ENCODE measurements at places on chromosomes 13 and 19.

GRCh38 chr19:48975947-48976847 lies 11.1 kb downstream of the FTL start:
- DNase-seq, result no peak

GRCh38 chr19:977058-977464 lies 7.1 kb upstream of the WDR18 start:
- DNase-seq, result no peak

DNA sequence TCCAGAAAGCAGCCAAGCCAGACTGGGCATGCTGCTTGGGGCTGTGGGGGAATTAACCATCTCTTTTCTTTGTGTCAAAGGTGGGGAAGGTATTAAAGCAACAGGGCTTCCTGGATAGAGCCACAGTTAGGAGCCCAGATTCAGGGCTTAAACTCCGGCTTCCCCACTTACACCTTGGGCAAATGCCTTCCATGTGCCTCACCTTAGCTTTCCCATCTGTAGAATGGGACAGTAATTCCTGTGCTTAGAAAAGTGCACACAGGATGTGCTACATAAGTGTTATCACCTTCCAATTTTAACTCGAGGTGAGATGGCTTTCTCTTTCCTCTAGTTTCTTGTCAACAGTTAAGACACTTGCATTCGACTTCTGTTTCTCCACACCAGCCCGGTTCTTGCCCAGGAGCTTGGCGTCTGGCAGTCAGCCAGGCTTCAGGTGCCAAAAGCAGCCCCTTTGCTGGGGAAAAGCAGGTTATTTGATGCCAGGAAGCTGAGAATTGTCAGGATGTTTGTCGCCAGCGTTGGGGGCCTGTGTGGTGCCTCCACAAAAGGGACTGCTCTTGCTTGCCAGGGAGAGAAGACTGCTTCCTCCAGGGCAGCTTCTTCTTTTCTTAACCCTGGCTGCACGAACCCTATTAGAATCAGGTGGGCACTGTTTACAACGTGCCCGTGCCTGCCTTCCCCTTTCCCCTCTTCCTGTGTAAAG lies 79.2 kb downstream of the SIPA1L3 start:
- no peak for DNase-seq

DNA sequence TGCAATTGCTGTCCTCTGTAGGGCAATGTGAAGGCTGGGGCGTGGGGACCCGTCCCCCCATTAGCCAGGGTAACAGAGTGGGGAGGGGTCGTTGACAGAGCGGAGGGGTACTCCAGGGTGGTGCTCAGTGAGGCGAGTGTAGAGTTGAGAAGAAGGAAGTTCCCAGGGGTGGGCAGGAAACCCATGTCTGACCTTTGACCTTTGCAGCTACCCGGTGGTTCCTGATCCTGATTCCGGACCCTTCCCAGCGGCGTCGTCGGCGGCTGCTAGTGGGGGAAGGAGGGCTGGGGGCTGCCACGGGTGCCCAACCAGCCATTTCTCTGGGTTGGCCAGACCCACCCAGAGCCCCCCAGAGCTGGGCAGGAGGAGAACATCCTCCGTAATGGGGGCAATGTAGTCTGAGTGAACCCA lies 2.1 kb upstream of the PLVAP start:
- DNase-seq, result no peak

DNA sequence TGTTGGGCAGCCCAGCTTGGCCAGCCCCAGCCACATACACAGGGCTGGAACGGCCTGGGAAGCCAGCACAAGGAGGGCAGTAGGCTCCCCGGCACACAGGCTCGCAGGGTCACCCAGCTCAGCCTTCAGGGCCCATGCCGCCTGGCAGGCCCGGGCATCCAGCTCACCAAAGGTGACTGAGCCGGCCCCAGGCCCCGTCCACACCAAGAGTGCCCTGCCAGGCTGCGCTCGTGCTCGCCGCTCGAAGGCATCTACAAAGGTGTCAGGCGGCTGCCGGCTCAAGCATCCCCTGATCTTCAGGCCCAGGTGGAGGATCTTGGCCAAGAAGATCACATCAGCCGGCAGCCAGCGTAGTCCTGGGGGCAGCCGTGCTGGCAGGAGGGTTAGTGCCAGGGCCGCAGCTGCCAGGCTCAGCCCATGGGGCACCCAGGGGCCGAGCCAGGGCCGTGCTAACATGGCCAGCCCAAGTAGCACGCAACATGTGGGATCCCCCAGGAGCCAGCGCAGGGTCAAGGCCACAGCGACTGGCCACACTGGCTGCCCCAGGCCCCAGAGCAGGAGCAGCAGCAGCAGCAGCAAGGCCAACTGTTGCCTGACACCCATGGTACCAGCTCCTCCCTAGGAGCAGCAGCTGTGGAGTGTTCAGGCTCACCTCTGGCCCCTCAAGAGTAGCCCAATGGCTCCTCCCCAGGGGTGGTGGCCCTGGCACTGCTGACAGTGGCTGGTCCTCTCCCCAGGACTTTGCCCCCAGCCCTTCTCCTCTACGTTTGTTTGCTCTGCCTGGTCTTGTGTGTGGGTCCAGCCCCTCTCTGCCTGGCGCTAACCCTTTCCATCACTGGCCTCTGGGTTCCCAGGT lies at the start of gene SLC27A5:
TSS of gene SLC27A5 (minus strand) at position 640 of the 856 bp plus-strand sequence. CDS start at position 603, 37 bp downstream.
- no peak for DNase-seq

DNA sequence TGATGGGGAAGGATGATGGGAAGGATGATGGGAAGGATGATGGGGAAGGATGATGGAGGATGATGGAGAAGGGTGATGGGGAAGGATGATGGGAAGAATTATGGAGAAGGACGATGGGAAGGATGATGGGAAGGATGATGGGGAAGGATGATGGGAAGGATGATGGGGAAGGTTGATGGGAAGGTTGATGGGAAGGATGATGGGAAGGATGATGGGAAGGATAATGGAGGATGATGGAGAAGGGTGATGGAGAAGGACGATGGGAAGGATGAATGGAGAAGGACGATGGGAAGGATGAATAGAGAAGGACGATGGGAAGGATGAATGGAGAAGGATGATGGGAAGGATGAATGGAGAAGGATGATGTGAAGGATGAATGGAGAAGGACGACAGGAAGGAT lies 13.5 kb downstream of the C2CD4C start:
- DNase-seq, result no peak

DNA sequence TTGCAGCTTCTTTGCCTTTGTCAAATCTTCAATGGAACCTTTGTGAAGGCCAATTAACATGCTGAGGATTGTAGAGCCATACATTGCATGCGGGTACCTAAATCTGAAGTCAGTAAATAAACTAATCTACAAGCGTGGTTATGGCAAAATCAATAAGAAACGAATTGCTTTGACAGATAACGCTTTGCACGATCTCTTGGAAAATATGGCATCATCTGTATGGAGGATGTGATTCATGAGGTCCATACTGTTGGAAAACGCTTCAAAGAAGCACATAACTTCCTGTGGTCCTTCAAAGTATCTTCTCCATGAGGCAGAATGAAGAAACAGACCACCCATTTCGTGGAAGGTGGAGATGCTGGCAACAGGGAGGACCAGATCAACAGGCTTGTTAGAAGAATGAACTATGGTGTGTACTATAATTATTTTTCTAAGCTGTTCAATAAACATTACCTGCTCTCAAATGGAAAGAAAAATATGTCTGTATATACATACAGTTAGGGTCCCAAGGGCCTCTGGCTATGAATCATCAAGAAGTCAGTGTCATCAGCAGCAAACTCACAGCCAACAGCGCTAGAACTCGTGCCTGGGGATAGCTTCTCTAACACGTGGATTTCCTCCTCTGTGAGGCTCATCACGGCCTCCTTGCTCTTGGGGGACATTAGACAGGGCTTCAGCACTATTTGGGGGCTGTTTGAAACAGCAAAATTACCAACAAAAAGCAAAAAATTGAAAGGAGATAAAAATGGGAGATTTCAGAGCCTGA lies 2.9 kb upstream of the CD70 start:
- DNase-seq, result no peak

DNA sequence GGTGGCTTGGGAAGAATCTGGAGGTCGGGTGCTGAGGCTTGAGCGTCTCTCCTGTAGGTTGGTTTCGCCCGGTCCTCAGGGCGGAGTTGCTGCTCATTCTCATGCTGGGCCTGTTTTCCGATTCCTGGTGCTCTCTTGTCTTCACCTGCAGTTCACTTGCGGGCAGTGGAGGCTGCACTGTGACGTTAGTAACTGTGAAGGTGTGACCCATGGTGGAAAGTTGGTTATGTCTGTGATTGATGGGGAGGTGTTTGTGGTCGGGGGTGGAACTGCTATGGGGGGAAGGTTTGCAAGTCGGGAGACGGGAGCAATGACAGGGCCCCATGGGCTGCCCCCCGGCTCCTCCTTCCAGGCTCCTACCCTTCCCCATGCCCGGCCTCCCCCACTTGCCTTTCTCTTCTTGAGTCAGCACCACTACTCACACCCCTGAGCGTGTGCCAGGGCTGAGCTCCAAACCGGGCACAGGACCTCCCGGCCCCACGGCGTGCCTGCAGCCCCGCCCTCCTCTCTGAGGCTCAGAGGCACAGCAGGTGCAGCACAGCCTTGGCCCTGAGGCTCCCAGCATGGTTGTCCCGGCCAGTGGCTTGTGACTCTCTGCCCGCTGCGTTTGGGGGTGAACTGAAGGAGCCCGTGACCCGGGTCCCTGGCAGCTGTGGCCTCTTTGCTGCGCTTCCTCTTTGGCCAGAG lies 79.1 kb downstream of the ATP11A start:
- peak; percentile 46 for DNase-seq

DNA sequence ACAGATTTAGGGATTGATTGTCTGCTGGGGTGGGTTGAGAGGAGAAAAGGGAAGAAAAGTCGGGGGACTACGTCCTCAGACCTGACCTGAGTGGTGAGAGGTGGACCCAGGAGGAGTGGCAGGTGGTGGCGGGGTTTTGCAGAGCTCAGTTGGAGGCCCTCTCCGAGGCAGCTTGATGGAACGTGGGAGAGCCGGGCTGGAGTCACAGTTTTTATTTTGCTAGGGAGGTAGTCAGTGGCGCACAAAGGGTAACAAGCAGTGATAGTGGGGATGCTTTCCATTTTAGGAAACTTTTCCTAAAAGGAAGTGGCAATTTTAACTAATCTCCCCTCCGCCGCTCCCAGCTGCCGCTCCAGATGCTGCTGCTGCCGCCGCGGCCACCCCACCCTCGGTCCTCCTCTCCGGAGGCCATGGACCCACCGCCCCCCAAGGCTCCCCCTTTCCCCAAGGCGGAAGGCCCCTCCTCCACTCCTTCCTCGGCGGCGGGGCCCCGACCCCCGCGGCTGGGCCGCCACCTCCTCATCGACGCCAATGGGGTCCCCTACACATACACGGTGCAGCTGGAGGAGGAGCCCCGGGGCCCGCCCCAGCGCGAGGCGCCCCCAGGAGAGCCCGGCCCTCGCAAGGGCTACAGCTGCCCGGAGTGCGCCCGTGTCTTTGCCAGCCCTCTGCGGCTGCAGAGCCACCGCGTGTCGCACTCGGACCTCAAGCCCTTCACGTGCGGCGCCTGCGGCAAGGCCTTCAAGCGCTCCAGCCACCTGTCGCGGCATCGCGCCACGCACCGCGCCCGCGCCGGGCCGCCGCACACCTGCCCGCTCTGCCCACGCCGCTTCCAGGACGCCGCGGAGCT lies 1.1 kb upstream of the ZNF581 start:
- DNase-seq, result no peak

DNA sequence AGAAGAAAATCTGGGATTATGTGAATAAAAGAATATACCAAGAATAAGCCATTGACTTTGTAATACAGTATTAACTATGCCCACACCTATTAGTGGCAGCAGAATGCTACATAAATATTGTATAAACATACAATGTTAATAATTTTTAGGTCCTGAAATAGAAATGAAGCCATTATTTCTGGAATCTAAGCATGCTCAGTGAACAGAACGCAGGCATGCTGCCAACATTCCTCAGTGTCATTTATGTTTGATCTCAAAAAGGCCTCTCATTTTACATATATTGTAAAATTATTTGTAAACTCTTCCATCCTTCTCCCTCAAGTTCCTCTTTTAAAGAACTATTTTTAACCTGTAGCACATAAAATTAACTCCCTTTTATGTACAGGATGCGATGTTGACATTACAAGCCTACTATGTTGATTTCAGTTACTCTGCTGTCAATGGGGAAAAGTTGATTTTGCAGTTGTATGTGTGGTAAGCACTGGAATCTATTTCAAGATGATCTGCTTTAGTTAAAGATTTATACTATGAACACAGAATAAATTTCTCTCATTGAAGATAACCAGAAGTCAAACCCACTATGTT lies 118.8 kb downstream of the VWA8 start:
- no peak for DNase-seq

- DNase-seq, result no peak
Observed at GRCh38 chr19:56314018-56314380, 640 bp downstream of the ZSCAN5A start.

DNA sequence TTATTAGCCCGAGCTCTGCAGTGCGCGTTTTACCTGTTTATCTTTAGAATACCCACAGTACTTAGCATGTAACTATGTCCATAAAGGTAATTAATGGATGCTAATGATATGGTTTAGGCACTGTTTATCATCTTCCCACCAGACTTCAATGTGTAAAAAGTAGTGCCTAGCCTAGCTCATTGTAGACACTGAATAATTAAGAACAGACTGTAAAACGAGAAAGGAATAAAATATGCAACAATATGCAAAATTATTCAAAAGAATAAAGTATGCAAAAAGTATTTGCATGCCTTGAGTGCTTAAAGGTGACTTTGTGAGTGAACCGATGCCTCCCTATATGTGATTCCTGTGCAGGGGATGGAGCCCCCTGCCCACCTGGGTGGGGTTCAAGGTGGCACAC lies 35.7 kb upstream of the RNF113B start:
- no peak for DNase-seq

DNA sequence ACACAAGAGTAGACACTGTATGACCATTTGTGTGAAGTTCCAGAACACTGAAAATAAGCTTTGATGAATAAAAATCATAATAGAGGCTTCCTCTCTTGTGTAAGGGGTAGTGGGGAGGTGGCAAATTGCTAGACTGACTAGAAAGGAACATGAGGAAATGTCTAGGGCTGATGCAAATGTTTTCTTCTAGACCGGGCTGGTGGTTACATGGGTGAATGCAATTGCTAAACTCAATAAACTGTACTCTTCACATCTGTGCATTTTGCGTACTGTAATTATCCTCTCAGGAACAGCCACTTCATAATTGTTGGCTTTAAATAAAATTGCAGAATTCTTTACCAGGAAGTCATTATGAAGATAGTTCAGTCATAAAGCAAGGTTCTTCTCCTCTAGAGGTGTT lies 5.2 kb upstream of the KBTBD7 start:
- no peak for DNase-seq

DNA sequence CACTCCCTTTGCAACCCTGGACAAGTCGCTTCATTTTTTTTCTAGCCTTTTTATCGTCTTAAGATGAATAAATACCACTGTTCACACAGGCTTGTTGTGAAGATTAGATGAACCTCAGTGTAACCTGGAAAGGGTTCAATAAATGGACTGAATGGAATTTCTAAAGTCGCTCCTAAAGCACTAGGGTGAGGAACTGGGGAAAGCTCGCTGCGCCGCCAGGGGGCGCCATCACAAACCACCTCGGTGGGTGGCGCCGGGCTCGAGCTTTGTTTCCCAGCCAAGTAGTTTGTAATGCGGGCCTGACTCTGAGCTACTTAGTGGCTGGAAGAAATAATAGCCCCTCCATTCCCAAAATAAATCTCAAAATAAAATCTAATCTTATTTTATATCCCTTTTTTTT lies 2.2 kb upstream of the CEACAM6 start:
- DNase-seq, result peak; percentile 68
